Diencephalon (tissue), 1 donor: ENCODE measurements at places on chromosomes 3 and 15. TPM values are rescaled to one million over a fixed set of nuclear protein-coding genes. Genes with fewer than 3 reads are reported as not detected.

Gene CA12
- 13.8 TPM for total RNA-seq

Gene PPARG
- total RNA-seq: 3.0 TPM

Gene MORF4L1
- total RNA-seq: 931 TPM

Gene ACTL6A
- 23.3 TPM for total RNA-seq

Gene ZNF502
- total RNA-seq: 13.8 TPM

Gene BSN
- total RNA-seq: 11.5 TPM

Gene ICE2
- 49.8 TPM for total RNA-seq

Gene MAPKBP1
- 36.9 TPM for total RNA-seq

Gene SEMA5B
- 17.8 TPM for total RNA-seq

Gene CIP2A
- 26.1 TPM for total RNA-seq

Gene MRPL47
- 40.6 TPM for total RNA-seq

Gene TRPC1
- total RNA-seq: 95.3 TPM

Gene SNX22
- total RNA-seq: 12.5 TPM

Gene RBP2
- total RNA-seq: not detected

Gene KIF9
- total RNA-seq: 12.5 TPM

Gene ALCAM
- 181 TPM for total RNA-seq

Gene GPR176
- total RNA-seq: 30.2 TPM

Gene MESP2
- 0.92 TPM for total RNA-seq

Gene SCN11A
- 0.46 TPM for total RNA-seq

Gene HAUS2
- total RNA-seq: 47.1 TPM

Gene FBLN2
- 6.0 TPM for total RNA-seq

Gene EID1
- 232 TPM for total RNA-seq

Gene SPSB4
- 7.2 TPM for total RNA-seq

Gene OR5K3
- not detected for total RNA-seq

Gene GP5
- under 0.01 TPM for total RNA-seq

Gene RPLP1
- total RNA-seq: 56.7 TPM

Gene COX17
- 22.6 TPM for total RNA-seq

Gene OIP5
- total RNA-seq: 3.9 TPM

Gene MYO5C
- 3.0 TPM for total RNA-seq

Gene PRSS50
- not detected for total RNA-seq

Gene MORC1
- 0.23 TPM for total RNA-seq

Gene PRICKLE2
- 69.9 TPM for total RNA-seq
